ENCODE measurements at places on chromosomes 11 and 22.

GRCh38 chr22:48310289-48310688 is 1517.4 kb downstream of the BRD1 start:
- DNase-seq: no peak

DNA sequence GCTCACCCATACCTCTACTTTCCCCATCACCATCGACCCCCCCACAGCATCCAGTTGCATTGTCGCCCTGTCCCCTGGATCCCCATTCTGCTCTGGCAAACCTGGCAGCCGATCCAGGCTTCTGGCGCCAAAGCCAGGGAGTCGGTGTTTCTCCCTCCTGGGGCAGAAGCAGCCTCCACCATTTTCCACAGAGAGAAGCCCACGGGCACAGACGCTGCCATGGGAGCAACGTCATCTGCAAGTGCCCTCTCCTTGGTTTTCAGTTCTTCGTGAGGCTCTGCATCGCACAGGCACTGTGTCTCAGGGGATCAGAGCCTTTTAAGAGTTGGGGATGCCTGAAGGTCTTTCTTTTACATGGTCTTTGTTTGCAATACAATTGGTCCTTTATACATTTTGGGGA is 2.3 kb downstream of the YPEL4 start:
- DNase-seq: no peak

DNA sequence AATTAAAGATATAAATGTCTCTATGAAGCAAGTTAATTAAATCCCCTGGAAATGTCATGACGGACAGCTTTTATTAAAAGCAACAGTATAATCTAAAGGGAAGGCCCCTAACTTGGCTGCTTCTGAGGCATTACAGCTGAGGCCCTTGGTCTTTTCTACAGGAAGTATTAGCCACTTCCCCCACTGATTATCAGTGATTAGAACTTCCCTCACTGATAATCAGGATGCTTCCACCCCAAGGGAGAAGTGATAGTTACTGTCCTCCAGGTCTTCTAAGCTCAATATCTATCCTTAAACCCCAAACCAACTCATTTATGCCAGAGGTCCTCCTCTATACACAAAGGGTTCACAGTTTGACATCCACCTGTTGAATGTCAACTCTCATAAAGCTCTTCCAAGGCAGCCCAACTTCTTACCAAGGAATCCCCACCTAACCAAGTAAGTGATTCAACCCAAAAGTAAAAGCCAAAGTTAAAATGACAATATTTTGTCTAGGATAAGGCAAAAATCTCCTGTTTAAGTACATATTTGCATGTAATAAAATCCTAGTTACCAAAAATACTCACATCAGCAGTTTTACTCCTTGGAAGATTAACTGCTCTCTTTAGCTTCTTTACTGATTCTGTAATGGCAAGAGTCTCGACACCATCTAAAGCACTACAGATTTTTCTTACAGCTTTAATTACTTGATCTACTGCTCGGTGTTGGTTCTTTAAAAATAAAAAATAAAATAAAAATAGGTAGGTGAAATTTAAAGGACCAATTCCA is 58.6 kb upstream of the RPS13 start:
- DNase-seq: no peak

- DNase-seq: no peak
Measured at GRCh38 chr11:69992943-69993694, 85.0 kb upstream of the ANO1 start.

- DNase-seq: no peak
Measured at GRCh38 chr22:33492210-33492651, 428.0 kb downstream of the LARGE1 start.

DNA sequence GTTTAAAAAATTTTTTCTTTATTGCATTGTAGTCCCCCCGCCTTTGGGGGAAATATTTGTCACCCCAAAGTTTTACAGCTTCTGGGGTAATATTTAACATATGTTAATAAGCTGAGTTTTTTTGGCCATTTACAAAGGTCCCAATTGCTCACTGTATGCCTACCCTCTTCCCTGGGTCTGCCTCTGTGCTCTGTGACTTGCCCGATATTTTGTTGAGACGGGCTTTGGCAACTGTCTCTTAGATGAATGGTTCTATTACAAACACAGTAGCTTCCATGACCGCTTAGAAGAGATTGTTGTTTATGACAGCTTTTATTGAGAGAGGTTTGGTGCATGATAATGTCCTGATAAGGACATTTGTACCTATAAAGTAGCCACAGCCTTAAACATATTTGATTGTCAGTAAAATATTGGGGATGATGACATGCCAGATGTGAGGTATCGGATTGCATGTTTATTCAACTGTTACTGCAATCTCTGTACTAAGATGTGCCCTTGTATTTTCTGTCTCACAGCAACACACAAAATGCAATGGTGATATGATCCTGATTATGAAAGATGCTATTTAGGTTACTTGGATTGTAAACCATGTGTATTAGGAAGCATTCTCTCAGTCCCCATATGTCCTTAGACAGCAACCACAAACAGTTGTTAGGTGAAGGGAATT is 103.1 kb downstream of the TEAD1 start:
- no peak for DNase-seq

GRCh38 chr11:12968826-12969225 is 40.3 kb upstream of the RASSF10 start:
- DNase-seq: no peak

- DNase-seq: no peak
Measured at GRCh38 chr11:58567889-58568512, 7.7 kb downstream of the LPXN start.

DNA sequence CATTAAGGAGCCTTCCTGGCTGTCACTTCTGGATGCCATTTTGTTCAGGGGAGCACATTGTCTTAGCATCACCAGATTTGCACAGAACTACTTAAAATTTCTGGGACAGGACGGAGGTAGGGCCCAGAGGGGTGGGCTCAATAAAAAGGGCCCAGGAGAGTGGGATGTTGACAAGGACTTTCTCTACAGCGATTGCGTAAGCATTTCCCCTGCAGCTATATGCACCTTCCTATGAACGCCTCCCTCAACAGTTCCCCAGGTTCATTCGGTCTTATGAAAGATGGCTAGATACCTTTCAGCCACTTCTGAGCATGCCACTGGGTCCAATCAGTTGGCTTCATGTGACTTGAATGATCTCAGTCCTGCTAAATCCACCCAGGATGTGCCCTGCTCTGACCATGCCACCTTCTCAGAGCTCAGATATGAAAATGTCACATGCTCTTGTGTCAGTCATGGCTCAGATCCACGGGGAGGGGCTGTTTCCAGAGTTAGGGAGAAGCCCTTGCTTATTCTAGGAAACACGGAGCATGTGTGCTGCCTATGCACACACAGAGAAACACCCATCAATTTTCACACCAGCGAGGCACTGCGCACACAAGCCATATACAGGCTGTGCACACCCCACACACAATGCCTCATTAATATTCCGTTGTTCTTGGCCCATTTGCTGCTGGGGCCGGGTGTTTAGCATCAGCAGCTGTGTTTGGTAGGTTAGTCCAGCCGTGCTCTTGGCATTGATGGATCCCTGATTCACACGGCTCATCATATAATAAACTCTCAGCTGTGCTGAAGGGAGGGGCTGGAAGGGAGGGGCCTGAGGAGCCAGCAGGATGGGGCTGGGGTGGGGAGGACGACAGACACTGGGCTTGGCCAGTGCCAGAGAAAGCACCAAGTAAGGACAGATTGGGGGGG is 52.5 kb upstream of the NNMT start:
- DNase-seq: no peak

- no peak for DNase-seq
Measured at GRCh38 chr11:41461057-41461681, 1.7 kb upstream of the LRRC4C start.

DNA sequence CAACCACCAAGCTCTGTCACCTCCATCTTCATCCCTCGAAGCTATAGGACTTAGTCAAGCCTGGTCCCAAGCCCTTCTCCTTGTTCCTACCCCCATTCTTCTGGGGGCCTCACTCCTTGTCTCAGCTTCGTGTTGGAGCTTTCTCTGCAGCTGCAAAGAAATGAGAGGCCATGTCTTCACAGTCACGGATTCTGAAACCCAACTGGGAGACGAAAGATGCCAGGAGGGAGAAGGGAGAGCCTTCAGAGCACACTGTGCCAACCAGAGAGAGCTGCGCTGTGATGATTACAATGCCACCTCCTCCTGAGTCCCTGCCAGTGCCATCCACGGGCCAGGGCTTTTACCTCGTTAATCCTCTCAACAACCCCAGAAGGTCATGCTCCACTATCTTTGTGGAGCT is 469.3 kb downstream of the TBC1D22A start:
- DNase-seq: no peak

GRCh38 chr11:4071914-4072313 is 22.7 kb upstream of the RRM1 start:
- DNase-seq: no peak

GRCh38 chr22:44424359-44424682 is 73.7 kb downstream of the RTL6 start:
- no peak for DNase-seq

DNA sequence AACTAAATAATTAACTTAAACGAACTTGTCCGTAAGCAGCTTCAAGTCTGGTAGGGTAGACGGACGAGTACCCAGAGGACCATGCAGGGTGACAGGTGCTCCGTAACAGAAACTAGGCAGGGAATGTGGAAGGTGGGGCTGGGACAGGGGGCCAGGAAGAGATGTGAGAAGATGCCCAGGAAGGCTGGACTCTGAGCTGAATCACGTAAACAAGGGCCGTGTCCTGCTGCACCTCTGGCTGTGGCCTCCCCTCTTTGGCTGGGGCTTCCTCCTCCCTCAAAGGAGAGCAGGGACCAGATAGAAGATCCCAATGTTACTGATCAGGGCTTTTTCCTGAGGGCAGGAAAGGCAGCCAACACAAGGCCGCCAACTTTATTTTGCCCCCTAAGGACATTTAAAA is 47.9 kb downstream of the PACSIN2 start:
- DNase-seq: no peak

- DNase-seq: no peak
Measured at GRCh38 chr11:86156397-86156955, 87.6 kb upstream of the PICALM start.

DNA sequence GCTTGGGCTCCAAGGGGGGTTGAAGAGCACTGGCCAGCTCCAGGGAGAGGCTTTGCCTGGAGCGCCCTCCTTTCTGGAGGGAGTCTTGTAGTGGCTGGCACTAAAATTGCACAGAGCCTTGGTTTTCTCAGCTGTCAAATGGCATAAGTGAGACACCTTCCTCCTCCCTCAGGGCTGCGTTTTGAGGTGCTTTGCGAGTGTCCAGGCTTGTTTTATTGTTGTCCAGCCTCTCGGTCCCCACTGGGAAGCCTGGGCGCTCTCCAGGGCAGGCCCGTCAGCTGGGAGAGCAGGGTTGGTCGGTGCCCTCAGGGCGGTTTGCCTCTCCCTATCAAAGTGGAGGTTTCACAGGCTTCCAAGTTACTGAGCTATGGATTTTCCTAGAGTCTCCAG is 149.3 kb upstream of the B3GAT1 start:
- no peak for DNase-seq

DNA sequence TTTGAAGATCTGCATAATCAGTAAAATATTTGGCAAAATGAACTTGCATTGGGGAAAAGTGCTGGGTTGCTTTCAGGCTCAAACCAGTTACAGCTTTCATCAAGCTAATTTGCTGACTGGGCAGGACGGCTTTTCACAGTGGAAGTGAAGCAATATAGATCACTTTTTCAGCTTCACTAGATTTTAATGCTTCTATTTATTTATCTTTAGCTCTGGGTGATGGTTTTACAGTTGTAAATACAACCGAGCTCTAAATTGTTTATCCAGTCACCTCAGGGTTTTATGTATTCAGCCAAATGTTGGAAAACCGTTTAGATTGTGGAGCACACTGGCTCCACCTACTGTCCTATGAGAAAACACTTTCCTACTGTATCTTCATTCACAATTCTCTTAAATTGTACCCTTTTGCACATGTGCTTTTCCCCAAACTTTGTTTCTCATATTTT is 58.2 kb downstream of the ACER3 start:
- no peak for DNase-seq

DNA sequence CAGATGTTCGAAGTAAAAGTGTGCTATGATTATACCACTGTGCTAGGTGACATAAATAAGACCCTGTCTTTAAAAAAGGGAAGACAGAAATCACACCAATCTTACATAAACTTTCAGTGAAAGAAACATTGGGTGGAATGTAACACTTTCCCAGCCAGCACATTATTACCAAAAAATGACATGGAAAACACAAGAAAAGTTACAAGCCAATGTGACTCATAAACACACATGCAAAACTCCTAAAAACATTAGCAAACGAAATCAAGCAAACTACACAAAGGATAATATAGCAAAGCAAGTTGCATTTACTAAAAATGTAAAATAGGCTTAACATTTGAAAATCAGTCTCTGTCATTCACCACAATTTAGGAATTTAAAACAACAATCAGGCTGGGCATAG is 47.0 kb downstream of the SBF2 start:
- DNase-seq: no peak

GRCh38 chr11:20102397-20102796 is 57.9 kb downstream of the DBX1 start:
- no peak for DNase-seq

DNA sequence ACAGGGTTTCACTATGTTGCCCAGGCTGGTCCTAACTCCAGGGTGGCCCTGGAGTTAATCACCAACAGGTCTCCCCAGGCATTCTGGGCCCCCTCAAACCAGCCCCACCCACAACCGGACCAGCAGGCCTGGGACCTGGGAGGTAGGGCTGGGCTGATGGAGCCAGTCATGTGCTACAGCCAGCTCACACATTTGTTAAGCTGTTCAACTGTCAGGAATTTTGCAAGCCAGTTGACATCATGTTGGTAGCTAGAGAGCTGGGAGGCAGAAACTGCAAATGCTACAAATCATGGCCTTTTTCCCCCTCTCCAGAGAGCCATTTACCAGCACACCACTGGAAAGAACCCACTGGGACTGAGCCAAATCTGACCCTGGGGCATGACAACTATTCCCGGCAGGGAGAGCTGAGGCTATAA is 6.8 kb downstream of the ARHGAP1 start:
- DNase-seq: no peak

- no peak for DNase-seq
Measured at GRCh38 chr11:63851364-63851763, 12.5 kb downstream of the MARK2 start.

GRCh38 chr11:118238929-118239328 is 13.2 kb downstream of the MPZL3 start:
- no peak for DNase-seq

DNA sequence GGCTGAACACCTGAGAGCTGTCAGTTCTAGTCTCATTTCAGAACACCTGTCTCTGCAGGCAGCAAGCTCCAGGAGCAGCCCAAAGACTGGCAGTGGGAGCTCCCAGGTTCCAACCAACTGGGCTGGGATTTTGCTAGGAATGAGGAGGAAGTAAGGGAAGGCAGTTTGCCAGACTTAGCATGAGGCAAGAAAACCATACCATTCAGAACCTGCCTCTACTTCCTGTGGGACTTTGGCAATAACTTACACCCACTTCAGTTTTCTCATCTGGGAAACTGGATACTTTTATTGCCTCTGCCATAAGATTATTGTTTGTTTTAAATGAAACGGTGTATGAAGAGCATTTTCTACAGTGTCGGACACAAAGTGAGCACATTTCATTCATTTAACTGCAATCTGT is 363.7 kb upstream of the ISX start:
- no peak for DNase-seq

GRCh38 chr11:75816561-75817239 is 1.7 kb downstream of the UVRAG start:
- no peak for DNase-seq
